ENCODE measurements at places on chromosomes 6 and 20.
A peak's percentile ranks its signal among the peaks of the same experiment; 100 is the strongest.

DNA sequence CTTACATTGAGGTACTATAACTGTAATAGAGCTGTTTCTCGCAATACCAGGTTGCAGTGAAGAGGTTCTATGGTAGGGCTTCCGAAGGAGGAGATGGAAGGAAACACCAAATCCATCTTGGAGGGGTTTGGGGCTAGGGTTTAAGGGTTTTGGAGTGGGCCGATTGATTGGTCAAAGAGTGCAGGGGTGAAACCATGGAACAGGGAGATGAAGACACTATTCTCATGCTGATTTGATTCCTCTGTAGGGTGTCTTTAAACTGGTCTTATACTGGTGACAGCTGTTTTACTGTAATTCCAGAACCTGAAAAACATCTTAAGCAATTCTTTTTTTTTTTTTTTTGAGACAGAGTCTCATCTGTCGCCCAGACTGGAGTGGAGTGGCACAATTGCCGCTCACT lies 7.8 kb downstream of the SMIM13 start:
- DNase-seq = no peak

DNA sequence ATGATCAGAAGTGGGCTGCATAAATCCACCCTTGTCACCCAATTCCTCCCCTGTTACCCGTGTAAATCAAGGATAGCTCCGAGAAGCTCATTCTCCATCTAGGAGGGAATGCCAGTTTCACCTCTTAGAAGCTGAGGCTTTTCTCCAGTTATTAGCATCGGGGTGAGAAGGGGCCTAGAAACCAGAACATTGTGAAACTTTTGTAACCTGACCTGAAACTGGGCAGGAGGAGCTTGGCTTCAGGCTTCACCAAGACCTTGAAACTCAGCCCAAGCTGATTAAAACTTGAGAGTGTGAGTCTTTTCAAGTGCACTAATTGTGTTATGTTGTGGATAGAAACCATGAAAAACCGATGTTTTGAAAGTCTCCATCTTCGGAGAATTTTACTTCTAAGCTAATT lies 103.1 kb downstream of the BMP2 start:
- DNase-seq = no peak

- no peak for DNase-seq
Measured at GRCh38 chr20:46507760-46508407, 5.5 kb downstream of the ZNF334 start.

- DNase-seq = no peak
Measured at GRCh38 chr20:53962388-53962787, 108.0 kb downstream of the BCAS1 start.

- peak; percentile 80 for DNase-seq
Measured at GRCh38 chr6:52263709-52264540, 19.6 kb upstream of the IL17F start.

GRCh38 chr20:15710636-15711035 lies 862.6 kb downstream of the KIF16B start:
- no peak for DNase-seq

DNA sequence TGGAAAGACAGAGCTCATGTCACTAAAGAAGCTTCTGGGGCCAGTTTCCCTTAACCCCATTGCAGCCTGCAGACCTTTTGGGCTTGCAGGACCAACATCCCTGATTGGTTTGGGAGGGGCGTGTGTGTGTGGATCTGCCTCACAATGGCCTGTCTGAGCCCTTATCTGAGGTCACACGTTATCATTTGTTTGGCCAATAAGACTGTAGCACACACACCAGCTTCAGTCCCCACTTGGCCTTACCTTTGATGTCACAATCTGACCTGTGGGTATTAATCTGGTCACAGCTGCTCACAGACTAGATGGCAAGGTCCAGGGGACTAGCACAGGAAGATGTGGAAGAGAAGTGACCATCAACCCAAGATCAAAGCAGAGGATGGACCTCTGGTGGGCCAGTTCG lies at the start of gene SCP2D1:
TSS of gene SCP2D1 (plus strand) at position 301 of the 400 bp plus-strand sequence. CDS start at position 334, 33 bp downstream.
- DNase-seq = no peak

- DNase-seq = no peak
Measured at GRCh38 chr6:18415671-18416340, 28.7 kb downstream of the RNF144B start.

DNA sequence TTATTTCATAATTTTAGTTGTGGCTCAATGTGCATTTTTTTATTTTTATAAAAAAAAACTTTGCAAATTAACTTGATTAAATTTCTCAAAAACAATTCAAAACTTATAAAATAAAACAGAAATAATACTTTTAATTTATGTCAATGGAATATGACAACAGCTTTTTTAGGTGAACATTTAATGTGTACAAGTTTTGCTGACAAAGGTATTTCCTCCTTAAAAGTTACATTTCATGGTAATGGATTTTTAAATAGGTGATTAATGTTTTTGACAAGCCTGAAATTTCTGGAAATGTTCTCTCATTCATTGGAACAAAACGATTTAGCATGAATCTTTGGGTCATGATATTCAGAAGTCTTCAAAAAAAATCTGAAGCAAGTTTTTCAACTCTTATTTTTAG lies 1160.0 kb downstream of the HACE1 start:
- no peak for DNase-seq

DNA sequence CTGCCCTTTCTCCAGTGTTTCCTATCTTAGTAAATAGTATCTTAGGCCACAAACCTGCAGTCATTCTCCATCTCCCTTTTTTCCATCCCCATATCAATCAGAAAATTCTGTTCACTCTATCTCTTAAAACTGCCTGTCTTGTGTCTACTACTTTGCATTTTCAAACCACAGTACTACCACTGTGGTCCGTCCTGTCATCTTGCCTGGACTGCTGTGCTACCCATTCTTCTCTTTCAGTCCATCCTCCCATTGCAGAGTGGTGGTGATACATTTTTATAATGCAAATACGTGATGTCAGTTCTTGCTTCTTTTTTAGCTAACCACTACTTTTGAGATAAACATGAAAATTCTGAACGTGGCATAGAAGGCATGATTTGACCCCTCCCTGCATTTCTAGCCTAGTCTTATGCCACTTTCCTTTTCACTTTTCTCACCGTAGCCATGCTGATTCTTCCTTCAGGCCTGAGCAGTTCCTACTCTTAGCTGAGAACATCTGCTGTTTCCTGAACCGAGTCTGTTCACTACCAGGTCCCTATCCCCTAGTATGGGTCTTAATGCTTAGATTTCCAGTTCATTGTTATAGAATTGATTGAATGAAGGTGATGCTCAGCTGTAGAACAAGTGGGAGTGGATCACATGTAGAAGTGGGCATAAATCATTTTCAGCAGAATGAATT lies 13.8 kb downstream of the TBPL1 start:
- no peak for DNase-seq

DNA sequence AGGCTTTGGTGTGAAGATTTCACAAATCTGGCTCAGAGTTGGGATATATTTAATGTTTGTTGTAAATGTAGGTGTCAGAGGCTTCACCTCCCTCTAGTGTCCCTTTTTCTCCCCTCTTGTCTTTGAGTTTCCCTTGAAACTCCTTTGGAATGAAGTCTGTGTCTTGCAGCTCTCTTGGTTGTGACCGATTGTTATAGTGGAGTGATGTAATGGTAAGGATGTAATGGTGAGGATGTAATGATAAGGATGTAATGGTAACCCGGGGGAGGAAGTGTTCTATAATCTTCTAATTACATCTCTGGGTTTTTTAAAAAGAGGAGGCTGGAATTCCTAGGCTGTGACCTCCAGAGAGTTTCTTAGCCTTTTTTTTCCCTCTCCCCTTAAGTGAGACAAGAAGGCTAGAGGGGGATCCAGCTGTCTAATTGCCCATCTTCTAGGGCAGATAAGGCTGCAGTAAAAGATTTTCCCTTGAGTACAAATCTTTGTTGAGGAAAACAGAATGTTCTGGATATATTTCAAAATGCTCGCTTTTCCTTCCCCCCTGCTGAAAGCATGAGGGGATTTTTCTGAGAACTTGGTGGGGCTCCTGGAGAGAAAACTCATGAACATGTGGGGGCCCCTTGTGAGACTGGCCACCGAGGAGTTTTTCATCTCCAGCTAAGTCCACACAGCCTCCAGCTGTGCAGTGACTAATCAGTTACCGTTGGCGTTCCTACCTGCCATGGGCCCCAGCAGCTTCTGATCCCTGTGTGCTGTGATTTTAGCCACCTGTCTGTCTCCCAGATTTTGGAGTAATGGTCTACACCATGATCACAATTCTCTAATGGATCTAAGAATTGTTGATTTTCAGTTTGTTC lies 156.7 kb upstream of the PMEPA1 start:
- DNase-seq = peak; percentile 28

DNA sequence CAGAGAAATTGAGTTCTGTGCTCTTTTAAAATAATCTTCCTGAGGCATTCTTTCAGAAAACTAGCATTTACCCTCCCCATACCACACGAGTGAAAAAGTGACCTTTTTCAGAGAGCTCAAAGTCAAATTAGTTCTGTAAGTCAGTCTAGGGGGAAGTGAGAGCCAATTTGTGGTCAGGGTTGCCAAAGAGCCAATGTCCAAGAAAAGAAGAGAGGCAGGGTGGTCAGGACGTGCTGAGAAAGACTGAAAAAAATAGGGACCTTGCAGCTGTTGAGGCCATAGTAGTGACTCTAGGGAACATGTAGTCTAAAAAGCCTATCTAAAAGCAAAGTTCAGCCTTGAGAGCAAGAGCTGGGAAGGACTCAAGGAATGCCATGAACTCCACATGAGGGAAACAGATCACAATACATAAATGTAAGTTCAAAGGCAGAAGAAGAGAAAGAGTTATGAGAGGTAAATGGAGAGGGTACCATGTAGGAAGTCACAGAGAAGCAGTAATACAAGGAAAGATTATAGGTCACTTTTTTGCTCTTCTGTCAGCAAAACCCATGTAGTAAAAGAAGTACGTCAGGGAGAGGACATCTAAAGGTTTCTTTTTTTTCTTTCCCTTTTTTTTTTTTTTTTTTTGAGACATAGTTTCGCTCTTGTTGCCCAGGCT lies 565.1 kb upstream of the FLRT3 start:
- no peak for DNase-seq

- no peak for DNase-seq
Measured at GRCh38 chr6:127968394-127968793, 67.5 kb upstream of the THEMIS start.

DNA sequence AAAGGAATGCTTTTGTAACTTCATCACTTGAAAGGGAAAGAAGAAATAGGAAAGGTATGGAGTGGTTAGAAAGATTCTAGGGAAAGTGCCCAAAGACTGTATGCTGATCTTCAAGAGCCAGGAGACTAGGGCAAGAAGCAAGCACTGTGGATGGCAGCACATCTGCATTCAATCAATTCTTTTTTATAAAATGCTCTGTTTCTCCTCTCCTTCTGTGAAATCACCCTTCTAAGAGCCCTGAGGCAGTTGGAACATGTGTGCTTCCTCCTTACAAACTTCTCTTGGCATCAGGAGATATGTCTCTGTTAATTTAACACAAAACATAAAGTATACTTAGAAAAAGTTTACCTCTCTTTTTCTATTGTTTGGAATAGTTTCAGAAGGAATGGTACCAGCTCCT lies 1162.2 kb upstream of the GJE1 start:
- no peak for DNase-seq

- DNase-seq = no peak
Measured at GRCh38 chr6:100035873-100036653, 42.0 kb upstream of the MCHR2 start.

DNA sequence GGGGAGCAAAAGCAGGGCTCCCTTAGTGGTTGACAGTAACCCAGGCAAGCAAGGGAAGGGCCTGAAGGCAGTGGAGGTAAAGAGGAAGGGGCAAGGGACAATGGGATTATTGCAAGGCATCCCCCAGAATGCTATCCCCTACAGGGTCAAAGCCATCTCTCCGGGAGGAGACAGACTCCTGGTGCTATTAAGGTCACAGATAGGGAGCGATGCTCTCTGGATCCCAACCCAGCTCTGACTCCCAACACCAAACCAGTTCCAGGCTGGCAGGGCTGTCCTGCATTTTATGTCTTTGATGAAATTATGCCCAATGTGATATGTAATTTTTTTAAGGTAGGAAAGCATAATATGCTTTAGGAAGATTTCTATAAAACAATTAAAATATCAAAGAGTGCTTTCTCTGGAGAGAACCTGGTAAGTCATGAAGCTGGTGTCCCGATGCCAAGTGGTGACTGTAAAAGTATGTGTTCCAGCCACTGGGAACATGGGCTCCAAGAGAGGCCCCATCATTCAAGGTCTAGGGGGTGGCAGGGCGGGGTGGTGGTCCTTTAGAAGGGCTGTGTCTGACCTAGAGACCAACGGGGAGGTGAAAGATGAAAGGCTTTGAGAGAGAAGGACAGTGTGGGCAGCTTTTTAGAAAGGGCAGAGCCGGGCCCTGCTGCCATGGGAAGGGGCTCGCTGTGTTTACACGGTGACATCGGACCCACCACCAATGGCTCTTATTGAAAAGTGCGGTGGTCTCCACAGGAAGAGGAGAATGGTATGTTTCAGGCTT lies 276.5 kb downstream of the CDC5L start:
- no peak for DNase-seq
